ENCODE measurements at places on chromosomes 7 and 10.

- no peak for DNase-seq
These were observed 143.0 kb downstream of the ARHGAP22 start for GRCh38 chr10:48461623-48462481.

DNA sequence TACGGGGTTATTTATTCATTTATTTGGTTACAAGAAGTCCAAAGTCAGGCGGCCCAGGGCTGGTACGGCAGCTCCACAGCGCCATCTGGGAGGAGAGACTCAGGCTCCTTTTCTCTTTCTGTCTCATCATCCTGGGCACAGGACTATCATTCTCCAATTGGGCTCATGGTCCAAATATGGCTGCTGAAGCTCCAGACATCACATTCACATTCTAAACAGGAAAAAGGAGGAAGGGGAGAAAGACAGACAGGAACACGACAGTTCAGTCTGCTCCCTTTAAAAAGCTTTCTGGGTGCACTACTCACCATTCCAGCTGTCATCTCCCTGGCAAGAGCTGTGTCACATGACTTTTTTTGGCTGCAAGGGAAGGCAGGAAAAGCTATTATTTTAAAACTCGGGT, 74.4 kb upstream of the PDZD8 start:
- DNase-seq, result no peak

DNA sequence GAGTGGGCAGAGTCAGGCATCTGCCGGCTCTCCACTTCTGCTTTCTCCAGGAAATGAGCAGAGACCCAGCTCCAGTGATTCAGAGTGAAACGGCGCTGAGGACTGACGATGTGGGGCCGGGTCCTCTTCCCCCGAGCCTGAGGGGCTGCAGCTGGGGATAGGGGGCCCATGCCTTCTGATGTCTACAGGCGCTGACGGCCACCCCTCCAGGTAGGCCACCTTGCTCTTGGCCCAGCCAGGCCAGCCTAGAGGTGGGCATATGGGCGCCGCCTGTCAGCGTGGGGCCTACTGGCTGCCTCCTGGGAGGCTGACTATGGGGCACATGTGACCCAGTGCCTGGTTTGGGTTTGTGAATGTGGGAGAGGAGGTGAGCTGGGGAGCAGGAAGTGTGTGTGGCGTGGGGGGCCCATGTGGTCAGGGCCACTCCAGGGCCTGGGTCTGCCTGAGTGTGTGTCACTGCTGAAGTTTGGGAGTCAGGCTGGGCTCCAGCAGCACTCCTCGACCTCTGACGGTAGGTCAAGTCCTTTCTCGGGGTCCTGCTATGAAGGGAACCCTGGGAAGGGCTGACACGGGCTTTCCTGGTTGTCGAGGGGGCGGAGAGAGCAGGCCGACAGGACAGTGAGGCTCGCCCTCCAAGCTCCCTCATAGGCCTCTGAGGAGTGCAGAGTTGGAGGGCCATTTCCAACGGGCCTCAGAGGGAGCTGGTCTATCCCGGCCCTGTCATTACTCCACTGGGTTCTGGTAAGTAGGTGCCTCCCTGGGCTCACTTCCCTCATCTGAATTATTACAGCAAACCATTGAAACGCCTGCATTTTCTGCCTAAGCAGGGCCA, at the start of gene WDFY4:
Gene WDFY4 (plus strand): TSS at position 82 of the 832 bp plus-strand sequence. CDS start 24,860 bp downstream, outside the sequence.
- DNase-seq, result no peak

DNA sequence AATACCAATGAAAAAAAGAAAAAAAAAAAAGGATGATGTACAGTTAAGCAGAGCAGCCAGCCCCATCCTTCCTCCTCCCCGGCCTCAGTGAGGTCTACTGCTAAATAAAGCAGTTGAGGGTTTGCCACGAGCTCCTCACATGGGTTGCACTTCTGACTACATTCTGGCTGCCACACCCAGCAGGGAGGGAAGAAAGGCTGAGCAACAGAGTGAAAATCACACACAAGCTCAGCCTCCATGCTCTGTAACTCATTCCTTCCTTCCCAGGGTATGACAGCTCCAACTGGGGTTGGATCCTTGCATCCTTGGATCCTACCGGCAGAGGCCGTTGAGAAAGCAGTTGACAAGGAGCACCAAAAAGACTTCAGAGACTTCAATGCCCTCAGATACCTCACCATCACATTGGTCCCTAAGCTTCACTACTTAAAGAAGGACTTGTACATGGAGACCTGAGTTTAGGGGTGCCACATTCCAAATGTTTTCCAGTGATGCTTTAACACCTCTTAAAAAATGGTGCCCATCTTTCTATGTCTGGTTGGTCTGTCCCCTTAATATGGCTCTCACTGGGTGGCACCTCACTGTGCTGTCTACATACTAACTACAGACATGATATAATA, 52.9 kb upstream of the PIK3CG start:
- no peak for DNase-seq

GRCh38 chr7:127850195-127850594, 181.0 kb downstream of the LRRC4 start:
- DNase-seq, result no peak

GRCh38 chr7:146175716-146176115, 59.1 kb downstream of the CNTNAP2 start:
- DNase-seq, result no peak
